CD4-positive, alpha-beta T cell treated with Interleukin-17A for 1 hour (primary cell): ENCODE measurements at places on chromosomes 2 and 18.

GRCh38 chr2:104140361-104140760 lies 713.6 kb upstream of the POU3F3 start:
- no peak for DNase-seq

GRCh38 chr2:215668378-215668775 lies 232.5 kb upstream of the FN1 start:
- DNase-seq = no peak

DNA sequence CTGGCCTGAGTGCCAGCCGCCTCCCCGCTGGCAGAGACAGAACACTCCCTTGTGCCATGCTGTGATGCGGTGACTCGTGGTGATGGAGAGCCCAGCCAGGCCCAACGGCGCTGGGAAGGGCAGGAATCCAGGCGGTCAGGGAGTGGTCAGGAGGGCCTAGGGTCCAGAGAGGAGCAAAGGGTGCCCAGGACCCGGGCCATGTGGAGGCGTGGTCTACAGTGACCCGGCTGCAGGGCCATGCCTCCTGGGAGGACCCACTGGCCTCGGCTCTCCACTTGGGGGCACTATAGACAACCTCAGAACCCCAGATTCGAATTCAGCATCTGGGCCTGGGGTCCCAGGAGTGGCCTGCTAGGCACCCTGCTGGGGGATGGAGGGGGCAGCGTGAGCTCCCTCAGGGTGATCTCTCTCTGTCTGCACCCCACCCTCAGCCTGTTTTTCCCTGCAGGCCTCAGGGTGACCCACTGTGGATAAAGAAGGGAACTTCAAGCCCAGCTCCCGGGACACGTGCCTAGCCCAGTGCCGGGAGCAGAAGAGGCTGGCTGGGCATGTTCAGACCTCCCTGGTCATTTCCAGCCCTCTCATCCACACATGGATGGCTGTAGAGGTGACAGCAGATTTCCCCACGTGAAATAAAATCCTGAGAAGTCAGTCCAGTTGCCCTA lies 13.0 kb downstream of the AMER3 start:
- no peak for DNase-seq

- no peak for DNase-seq
These were observed 58.2 kb downstream of the ACKR3 start for GRCh38 chr2:236627841-236628240.
